ENCODE measurements at places on chromosomes 12 and 14.

DNA sequence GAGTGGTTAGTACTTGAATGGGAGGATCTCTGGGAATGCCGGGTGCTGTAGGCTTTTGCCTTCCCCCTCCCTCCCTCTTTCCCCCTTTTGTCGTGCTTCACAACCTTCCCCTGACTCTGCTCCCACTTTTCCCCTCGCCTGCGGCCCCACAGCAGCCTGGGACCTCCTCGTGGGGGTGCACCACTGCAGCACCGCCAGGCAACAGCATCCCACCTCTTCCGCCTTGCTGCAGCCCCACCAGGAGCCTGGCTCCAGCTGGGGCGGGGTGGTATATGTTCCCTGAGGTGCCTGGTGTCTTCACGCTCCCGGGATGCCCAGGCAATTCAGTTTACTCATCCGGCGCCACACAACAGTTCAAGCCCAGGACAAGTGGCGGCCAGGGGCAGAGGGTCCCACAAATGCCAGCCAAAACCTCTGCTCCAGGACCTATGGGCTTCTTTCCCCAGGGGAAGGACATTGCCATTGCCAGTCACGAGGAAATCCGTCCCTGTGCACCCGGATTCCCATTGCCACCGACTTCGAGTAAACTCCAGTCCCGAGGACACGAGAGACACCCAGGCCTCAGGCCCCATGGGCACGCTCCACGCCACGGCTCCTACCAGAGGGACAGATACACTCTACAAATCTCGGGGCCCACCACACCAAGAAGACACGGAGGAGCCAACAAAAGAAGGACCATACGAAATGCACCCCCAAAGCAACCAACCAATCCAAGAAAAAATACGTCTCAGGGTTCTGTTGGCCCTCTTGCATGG, 181.7 kb downstream of the ALG10 start:
- DNase-seq = no peak

DNA sequence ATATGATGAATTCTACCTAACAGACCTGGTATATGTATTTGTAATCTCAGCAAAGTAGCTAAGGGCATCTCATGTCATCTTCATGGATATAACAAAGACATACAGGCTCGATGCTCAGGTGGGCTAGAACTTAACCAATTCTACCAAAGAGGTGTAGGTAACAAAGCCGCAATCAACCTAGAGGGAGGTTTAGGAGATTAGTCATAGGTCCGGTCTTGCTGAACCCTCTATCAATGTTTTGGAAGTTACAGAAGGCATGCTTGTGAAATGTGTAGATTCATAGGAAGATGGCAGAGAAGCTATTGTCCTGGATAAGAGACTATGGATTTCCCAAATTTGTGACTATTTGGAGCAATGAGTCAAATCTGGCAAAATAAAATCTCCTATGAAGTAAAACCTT, 42.6 kb upstream of the SYCP3 start:
- DNase-seq = no peak

GRCh38 chr14:90568405-90568804, 171.6 kb downstream of the CALM1 start:
- no peak for DNase-seq

GRCh38 chr12:94795520-94795919, 145.2 kb upstream of the TMCC3 start:
- DNase-seq = no peak

DNA sequence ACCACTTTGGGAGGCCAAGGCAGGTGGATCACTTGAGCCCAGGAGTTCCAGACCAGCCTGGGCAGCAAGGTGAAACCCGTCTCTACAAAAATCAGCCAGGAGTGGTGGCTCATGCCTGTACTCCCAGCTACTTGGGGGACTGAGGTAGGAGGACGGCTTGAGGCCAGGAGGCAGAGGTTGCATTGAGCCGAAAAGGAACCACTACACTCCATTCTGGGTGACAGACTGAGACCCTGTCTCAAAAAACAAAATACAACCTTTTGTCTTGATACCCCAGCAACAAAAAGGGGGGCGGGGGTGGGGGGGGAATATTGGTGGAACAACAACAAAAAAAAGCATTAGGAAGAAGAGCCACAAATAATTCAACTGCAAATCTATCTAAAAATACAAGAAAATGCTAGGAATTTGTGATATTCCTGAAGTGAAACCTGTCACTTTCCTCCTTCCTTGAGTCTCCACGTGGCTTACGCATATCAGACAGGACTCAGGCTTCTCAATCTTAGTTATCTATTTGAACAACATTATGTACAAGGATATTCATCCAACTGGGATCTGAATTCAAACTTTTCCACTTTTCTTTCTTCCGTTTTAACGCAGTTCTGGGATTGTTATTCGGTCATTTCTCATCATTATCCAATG, 1.3 kb downstream of the R3HDM2 start:
- DNase-seq = no peak

GRCh38 chr14:101884089-101884933, 80.1 kb upstream of the DYNC1H1 start:
- DNase-seq = no peak
